ENCODE measurements at places on chromosomes 2 and 18.

DNA sequence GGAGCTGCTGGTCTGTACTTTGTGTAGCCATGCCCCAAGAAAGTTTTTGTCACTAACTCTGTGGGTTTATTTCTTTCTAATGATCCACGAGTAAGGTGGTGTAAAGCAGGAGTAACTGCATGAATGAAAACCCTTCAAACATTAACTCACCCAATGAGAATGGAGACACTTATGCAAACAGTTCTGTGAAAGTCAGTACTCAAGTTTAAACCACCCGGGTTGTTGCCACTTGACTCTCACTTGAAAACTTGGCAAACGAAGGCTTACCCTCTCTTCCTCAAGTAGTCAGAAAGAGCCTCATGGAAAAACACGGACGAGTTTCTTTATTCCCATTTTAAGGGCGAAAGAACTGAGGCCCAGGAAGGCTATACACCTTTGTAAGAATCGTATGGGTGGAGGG is 117.5 kb downstream of the MMADHC start:
- DNase-seq, result no peak

- DNase-seq, result no peak
These were observed 260.0 kb upstream of the HS6ST1 start for GRCh38 chr2:128578406-128579390.

DNA sequence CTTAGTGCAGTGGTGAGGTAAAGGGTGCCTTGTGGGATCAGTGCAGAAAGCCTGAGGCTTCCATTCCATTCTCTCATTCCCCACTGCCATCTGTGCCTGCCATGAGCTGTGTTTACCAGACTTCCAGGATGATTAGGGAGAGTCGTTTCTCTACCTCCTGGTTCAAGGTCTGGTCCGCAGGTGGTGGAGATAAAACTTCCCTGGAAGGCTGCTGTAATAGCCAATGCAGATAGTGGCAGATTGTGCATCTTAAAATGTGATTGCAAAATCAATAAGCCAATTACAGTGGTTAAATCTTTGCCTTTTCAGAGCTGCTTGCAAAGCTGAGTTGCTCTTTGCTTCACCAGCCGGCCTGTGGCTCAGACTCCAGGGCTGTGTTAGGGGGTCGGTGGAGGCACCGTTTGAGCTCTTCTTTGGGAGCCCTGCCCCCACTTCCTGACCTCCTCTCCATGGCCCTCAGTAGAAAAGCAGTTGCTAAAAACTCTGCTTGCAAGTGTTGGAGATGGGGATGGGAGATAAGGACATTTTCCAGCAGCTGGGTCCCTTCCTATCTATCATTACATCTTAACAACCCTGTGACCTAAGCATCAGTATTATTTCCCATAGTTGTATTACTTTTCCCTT is 95.2 kb upstream of the HS6ST1 start:
- DNase-seq, result no peak

- DNase-seq, result no peak
These were observed 776.9 kb upstream of the FSHR start for GRCh38 chr2:49931241-49931640.

DNA sequence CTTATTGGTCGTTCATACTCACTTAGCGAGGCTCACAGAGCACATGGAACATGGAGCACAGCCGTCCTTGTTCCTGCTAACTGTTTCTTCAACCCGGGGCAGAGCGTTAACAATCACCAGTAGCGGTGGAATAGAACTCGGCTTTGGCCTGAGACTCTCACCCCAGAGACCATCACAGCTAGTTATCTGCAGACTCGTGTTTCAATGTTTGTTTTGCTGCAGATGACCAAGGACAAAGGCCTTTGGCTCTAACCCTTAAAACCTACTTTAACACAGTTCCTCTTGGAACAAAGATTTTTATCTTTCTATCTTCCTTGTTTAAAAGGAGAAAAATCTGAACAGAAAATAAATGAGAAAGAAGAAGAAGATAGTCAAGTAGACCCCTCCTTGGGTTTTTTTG is 320.2 kb upstream of the UBE2E3 start:
- DNase-seq, result no peak

DNA sequence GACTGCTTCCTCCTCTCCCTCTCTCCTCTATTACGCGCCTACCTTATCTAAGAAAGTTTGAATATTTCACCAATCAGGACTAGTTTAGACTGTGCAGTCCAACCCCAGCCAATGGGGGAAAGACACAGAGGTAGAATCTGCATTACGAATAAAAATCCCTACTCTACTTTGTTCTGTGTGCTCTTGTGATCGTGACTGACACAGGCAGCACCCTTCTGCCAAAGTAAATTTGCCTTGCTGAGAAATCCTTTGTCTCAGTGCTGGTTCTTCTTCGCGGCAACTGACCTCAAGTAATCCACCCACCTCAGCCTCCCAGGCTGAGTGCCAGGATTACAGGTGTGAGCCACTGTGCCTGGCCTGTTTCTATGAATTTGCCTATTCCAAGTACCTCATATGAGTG is 8.6 kb upstream of the CDCA7 start:
- no peak for DNase-seq

DNA sequence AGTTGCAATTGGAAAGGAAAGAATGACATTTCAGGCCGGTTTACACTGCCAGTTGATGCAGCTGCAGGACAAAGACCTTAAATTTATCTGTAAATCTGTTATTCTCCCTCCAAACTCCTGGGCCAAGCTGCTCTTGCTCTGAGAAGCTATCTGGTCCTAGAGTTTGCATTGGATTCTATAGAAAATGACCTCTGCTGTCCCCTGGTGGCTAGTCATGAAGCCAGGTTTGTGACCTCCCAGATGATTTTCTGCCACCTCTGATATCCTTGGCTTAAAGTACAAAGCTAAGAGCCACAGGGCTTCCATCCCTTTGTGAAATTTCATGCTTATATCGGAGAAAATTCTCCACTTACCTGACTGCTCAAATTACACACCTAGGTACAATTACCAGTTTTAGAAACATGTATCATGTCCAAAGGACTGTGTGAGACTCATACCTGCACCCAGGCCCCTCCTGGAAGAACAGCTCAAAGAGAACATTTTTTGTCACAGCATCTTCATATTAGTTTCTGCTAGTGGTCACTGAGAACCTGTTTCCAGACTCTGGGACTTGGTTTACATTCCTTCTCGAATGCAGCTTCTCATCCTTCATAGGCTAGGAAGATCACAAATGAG is 28.9 kb upstream of the IER3IP1 start:
- no peak for DNase-seq

- DNase-seq, result no peak
These were observed 346.7 kb downstream of the RAD51AP2 start for GRCh38 chr2:17171446-17172049.

GRCh38 chr2:100077456-100077855 is 64.9 kb downstream of the AFF3 start:
- no peak for DNase-seq

- no peak for DNase-seq
These were observed 31.5 kb downstream of the DOCK10 start for GRCh38 chr2:225010804-225011203.

- no peak for DNase-seq
These were observed 997.0 kb upstream of the ACVR2A start for GRCh38 chr2:146847846-146848245.

DNA sequence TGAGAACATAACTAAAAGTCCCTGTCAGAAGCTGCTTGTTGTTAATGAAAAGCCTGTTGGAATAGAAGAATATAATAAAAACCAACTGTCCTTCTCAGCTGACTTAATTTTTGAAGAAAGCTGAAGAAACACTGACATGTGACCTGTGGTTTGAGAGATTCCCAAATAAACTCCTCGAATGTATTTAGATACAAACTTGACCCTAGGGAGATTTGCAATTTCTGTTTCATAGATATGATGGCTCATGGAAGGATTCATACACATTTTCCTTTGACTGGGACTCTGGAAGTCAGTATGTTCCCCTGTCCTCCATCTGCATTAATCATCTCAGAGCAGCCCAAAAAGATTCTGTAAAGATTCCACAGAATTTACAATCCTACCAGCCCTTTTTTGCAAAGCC is 195.1 kb downstream of the TMEM247 start:
- no peak for DNase-seq

All from SIG-M5 (cell line).